ENCODE measurements at places on chromosomes 7 and 10.

- peak overlapping the region; percentile 1 for H3K27ac ChIP-seq
- no peak overlapping the region for H3K4me3 ChIP-seq
- no peaks in the 10 kb centered on the region for H3K4me1 ChIP-seq
- no peak for DNase-seq
- H3K27me3 ChIP-seq: no peaks in the 10 kb centered on the region
Observed at GRCh38 chr7:32586291-32587221, 91.3 kb downstream of the AVL9 start.

- no peak overlapping the region for H3K4me3 ChIP-seq
- no peaks in the 10 kb centered on the region for H3K27me3 ChIP-seq
- no peaks in the 10 kb centered on the region for H3K4me1 ChIP-seq
- DNase-seq: no peak
- H3K27ac ChIP-seq: no peak overlapping the region
Observed at GRCh38 chr7:123811056-123811455, 33.9 kb upstream of the HYAL4 start.

DNA sequence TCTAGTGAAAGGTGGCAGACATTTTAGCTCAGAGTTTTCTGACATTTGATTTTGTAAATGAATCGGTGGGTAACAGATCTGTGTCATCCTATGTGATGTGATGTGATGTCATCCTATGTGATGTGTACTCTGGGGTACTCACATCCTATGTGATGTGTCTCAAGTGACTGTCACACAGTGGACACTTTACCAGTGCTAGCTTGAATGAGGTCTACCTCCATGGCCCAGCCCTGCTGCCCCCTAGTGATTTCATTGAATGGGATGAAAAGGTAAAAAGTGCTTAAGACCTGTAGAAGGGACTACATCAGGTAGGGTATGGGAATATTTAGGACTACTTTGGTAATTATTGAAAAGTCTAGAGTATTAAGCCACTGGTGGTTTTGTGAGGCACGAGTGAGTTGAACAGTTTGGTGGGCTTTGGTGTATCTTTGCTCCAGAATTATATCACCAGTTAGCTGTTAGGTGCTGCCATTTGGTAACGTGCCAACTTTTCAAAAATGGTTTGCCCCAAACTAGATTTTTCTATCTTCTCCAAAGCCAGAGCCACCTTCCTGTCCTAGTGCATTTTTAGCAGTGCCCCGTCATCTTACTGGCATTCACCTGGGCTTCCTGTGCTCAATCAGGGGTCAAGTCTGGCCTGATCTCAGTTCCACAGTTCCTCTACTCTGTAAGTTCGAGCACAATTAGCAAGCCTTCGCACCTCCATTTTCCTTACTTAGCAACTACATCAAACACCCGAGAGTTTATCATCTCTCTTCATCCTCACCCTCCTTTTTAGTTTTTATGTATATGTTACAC is 9.7 kb downstream of the EIF4H start:
- no peak overlapping the region for H3K27ac ChIP-seq
- H3K4me1 ChIP-seq: peaks cover 32% of the 10 kb centered on the region
- no peaks in the 10 kb centered on the region for H3K27me3 ChIP-seq
- no peak for DNase-seq

- no peak overlapping the region for H3K4me3 ChIP-seq
- H3K4me1 ChIP-seq: peaks cover 1% of the 10 kb centered on the region
- no peak overlapping the region for H3K27ac ChIP-seq
- DNase-seq: no peak
- H3K27me3 ChIP-seq: no peaks in the 10 kb centered on the region
Observed at GRCh38 chr7:148325208-148325607, 265.4 kb upstream of the C7orf33 start.

GRCh38 chr10:5814110-5815107 is 1.2 kb upstream of the GDI2 start:
- no peaks in the 10 kb centered on the region for H3K36me3 ChIP-seq
- H3K27ac ChIP-seq: peak overlapping the region; percentile 92
- peak overlapping the region; percentile 84 for H3K4me3 ChIP-seq
- H3K27me3 ChIP-seq: no peaks in the 10 kb centered on the region

DNA sequence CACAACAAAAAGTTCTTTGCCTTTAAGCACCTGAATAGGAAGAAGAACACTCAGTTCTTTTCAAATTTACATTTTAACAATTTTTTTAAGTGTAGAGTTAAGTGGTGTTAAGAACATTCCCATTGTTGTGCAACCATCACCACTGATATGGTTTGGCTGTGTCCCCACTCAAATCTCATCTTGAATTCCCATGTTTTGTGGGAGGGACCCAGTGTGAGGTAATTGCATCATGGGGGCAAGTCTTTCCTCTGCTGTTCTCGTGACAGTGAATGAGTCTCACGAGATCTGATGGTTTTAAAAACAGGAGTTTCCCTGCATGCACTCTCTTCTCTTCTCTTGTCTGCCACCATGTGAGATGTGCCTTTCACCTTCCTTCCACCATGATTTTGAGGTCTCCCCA is 155.7 kb downstream of the PLXNA4 start:
- no peak overlapping the region for H3K27ac ChIP-seq
- H3K4me1 ChIP-seq: peaks cover 26% of the 10 kb centered on the region
- DNase-seq: no peak
- H3K4me3 ChIP-seq: no peak overlapping the region
- peaks cover 42% of the 10 kb centered on the region for H3K27me3 ChIP-seq
- H3K36me3 ChIP-seq: no peaks in the 10 kb centered on the region

GRCh38 chr7:157685430-157686284 is 348.9 kb downstream of the DNAJB6 start:
- peaks cover 84% of the 10 kb centered on the region for H3K27me3 ChIP-seq
- peaks cover 7% of the 10 kb centered on the region for H3K4me1 ChIP-seq
- no peak for DNase-seq

- H3K27me3 ChIP-seq: peaks cover 11% of the 10 kb centered on the region
- no peak overlapping the region for H3K27ac ChIP-seq
- no peaks in the 10 kb centered on the region for H3K36me3 ChIP-seq
- H3K4me1 ChIP-seq: peaks cover 10% of the 10 kb centered on the region
- no peak for DNase-seq
Observed at GRCh38 chr7:134645935-134646334, 718 bp upstream of the BPGM start.
